ENCODE measurements at places on chromosomes 7 and 10.
A peak's percentile ranks its signal among the peaks of the same experiment; 100 is the strongest.

DNA sequence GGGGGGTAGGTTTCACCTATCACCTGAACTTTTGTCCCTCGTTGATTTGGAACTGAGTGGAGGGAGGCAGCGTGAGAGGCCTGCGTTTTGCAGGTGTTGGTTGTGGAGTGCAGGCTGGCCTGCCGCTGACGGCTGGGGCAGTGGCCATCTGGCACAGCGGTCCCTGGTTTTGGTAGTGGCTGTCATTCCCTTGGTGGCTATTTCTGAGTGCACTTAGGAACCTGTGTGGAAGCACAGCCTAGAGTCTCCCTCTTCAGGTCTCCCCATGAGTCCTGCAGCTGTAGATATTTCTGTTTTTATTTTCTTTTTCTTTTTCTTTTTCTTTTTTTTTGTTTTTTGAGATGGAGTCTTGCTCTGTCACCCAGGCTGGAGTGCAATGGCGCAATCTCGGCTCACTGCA, 129.2 kb downstream of the CUL2 start:
- DNase-seq: peak; percentile 66

- no peak for DNase-seq
Observed at GRCh38 chr10:2791774-2792443, 275.4 kb upstream of the PFKP start.

GRCh38 chr7:77208416-77208815, 8.8 kb upstream of the FGL2 start:
- DNase-seq: no peak

- no peak for DNase-seq
Observed at GRCh38 chr10:88764110-88764509, 4.3 kb downstream of the LIPN start.

DNA sequence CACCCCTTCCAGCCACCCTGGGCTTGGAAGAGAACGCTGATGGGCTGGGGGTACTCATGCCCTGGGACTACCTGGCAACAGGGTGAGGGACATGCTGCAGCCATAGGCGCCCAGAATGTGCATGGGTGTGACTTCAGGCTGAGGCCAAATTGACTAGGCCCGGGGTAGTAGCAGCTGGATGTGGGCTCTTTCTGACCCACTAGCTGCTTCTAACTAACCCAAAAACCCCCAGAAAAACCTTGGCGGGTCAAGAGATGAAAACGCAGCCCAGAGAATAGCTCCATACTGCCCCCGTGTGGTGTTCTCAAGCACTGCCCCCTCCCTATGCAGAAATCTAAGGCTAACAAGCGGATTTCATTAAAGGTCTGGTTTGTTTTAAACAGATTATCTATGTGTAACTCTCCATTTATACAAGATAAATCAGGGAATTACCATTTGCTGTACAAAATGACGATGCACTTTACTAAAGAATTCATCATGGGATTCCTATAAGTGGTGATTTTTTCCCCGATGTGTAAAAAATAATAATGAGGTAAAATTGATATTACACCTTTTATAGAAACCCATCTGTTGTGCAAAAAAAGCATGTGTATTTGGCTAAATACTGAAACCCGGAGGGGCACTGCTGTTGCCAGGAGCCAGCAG, 4.2 kb downstream of the SMARCD3 start:
- DNase-seq: peak; percentile 41

- no peak for DNase-seq
Observed at GRCh38 chr7:90889644-90890043, 293.5 kb downstream of the CDK14 start.

GRCh38 chr10:35993591-35994515, 351.8 kb upstream of the FZD8 start:
- no peak for DNase-seq

- no peak for DNase-seq
Observed at GRCh38 chr10:12733271-12733670, 268.2 kb downstream of the CCDC3 start.

- DNase-seq: no peak
Observed at GRCh38 chr10:5490032-5490431, 9.3 kb downstream of the CALML5 start.

- no peak for DNase-seq
Observed at GRCh38 chr7:114155116-114156110, 236.6 kb upstream of the PPP1R3A start.

DNA sequence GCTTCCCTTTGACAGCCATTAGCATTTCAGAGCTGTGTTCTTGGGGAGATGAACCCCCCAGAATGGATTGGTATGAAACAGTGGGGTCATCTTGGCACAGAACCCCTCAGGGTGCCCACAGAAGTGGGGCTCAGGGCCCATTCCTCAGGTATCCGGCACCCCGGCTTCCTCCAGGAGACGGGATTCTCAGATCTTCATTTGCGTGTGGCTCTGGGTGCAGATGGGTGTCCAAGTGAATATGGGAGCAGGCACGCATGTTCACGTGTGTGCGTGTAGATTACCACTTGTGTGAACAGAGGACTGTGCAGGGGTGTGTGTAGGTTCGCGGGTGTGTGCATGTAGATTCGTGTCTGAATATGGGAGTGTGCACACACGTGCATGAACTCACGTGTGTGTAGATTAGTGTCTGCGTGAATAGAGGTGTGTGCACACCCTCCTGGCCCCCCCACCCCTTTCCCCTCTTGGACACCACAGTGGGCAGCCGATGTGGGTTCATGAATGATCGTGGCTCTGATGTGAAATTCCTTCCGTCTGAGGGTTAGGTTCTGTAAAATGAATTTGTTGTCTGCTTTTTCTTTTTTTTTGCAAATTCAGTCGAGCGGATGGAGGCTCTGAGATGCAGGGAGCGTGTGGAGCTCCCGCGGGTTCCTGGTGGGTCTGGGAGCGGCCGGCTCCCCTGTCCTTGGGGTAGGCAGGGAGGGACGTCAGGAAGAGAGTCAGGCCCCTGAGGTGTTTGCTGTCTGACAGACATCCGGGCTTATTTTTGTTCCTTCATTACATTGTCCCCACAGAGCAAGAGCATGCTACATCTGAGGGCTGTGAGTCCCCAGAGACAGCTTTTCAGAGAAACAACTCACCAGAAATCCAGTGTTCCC, 7.4 kb downstream of the ELFN1 start:
- no peak for DNase-seq

DNA sequence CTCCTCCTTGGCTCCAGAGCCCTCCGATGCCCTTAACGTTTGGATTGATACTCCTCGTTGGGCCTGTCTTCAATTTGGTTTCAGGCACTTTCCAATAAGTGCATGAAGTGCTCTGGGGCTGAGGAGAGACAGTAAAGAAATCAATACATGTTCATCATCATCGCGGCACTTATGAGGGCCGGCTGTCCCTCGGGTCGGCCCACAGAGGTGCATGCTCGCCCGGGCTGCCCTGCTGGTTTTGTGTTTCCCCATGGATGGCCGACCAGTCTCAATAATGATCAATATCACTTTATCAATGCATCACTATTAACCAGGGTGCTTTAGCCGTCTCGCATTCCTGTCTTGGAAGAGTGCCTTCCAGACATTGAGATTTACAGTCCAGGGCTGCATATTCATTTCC, 154.2 kb downstream of the EBF3 start:
- DNase-seq: no peak

DNA sequence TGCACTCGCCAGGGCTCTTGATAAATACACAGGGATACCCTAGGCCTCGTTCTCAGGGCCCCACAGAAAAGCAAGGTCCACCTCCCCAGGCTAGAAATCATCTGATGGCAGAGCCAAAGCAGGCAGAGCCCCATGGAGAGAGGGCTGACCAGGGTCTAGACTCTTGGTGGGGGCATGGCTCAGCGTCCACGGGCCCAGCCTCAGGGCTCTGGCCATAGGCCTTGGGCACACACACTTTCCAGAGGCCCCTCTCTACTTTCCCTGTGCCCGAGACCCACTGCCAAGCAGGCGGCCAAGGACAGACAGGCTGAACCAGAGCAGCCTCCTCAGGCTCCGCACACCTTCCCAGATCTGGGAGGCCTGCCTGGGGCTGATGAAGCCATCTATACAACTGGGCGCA, 64.8 kb downstream of the FAM53B start:
- DNase-seq: no peak

- no peak for DNase-seq
Observed at GRCh38 chr10:2908851-2909630, 158.3 kb upstream of the PFKP start.

DNA sequence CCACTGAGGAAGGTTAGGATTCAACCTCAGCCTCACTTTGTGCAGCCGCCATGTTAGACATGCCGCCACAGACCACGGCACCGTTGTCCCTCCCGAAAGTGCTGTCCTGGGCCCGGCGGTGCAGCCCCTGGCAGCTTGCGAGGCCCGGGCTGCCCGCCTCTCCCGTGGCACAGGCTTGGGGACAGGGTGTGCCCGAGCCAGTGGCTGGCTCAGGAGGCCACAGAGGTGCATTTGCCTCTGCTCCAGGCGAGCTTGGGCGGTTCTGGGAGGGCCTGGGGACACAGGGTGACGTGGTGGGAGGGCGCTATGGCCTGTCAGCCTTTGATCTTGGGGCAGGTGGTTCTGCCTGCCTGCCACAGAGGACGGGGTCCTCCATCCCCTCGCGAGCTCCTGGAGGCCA, 41.1 kb downstream of the NKX6-2 start:
- no peak for DNase-seq

- no peak for DNase-seq
Observed at GRCh38 chr10:12643279-12643678, 293.9 kb downstream of the CAMK1D start.

DNA sequence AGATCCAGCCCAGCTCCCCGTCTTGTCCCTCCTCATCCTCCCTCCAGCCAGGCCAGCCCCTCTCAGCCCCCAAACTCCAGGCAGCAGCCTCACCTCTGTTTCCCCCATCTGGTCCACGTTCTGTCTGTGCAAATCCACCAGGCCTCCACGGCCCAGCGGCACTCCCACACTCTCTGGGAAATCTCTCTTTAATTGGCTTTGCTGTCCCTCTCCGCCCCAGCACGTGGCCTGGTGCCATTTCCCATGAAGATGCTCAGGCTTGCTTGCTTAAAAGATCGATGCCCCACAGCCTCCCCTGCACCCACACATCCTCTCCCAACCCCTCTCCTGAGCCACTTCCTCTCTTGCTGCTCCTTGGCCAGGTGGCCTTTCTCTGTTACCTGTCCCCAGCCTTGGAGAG, 39.3 kb downstream of the PRF1 start:
- no peak for DNase-seq

- DNase-seq: no peak
Observed at GRCh38 chr7:117679120-117679519, 194.1 kb downstream of the CTTNBP2 start.

- no peak for DNase-seq
Observed at GRCh38 chr10:110802551-110803238, 69.0 kb upstream of the PDCD4 start.

GRCh38 chr7:110557-111232, 81.7 kb upstream of the FAM20C start:
- DNase-seq: no peak

DNA sequence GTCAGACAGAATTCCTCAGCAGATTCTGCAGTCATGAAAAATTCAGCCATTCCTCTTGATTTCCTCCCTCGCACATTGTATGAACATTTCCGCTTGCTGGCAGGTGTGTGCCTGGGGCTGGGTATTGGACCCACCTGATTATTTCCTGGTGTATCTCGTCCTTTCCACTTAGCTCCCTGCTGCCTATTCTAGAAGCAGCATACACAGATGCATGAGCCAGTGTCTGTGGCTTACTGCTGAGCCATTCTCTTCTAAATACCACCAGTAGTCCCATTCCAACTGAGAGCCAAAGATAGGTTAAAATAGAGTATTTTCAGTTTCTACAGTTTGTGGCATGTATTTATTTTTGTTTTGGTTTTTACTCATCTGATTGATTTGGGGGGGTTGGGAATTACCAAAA, 270.1 kb upstream of the AKR1E2 start:
- no peak for DNase-seq

DNA sequence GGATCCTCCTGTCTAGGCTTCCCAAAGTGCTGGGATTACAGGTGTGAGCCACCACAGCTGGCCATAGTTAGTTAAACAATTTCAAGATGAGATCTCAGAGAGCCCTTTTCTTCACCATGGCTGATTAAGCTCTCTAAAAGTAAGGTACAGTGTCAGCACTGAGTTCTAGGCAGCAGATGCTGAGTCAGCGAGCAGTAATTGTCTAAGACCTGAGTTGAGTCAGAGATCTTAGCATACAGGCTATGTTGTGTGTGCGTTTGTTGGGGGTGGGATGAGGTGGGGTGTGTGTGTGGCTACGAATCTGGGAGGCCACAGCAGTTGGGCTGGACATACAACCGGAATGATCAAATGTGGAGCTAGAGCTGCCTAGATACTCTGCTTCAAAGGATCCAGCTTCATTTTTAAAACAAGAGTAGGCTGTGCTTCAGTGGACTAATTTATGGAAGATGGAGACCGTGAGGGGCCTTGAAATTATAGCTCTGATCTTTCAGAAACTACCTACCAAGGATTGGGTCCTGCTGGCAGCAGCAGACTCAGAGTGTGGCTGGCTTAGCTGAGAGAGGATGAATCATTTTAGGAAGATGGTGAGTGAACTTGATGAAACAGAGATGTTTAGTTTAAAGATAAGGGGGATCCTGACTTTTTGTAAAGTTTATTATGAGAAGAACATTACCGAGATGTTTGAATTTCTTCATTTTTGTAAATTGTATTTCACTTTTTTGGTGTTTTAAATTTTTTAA, 17.5 kb upstream of the MTPN start:
- DNase-seq: peak; percentile 22

GRCh38 chr7:75639886-75640190, 98.9 kb downstream of the HIP1 start:
- DNase-seq: peak; percentile 1

GRCh38 chr10:86654411-86655172, at the start of gene OPN4:
Gene OPN4, plus strand, starts transcription at chr10:86654547. Its CDS starts 237 bp downstream, at chr10:86654784.
- no peak for DNase-seq

DNA sequence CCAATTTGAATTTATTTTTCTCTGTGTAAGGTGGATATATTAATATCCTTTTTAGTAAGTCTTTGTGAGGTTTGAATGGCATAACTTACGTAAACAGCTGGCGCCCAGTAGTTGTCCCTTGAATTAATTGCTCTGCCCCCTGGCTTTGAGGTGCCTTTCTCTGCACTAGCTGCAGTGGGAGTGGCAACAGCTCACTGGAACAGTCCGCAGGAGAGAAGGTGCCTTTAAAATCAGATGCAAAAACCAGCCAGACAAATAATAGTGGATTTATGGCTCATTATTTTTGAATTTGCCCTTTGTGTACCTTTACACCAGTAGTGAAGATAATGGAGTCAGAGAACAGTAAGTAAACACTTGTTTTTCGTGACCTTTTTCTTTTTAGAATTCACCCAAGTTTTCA, 11.8 kb downstream of the FERD3L start:
- no peak for DNase-seq

DNA sequence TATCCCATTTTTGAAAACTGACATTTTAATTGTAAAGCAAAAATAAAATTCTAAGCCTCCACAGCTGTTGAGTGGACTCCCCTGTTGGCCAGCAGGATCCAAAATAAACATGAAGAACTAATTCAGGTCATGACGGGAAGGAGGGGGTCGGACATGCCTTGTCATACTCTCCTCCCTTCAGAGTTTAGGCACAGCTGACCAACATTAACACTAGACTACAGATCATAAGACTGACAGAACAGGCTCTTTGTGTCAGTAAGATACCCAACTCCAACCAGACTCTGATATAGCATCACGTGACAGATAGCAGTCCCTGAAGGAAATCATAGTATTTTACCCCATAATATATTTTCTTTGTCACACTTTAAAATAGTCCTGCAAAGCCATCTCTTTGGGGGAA, 20.9 kb upstream of the ZNF12 start:
- DNase-seq: no peak

GRCh38 chr10:131676046-131676799, 224.6 kb upstream of the PPP2R2D start:
- no peak for DNase-seq
